Stimulated activated CD4-positive, alpha-beta T cell treated with anti-CD3 and anti-CD28 coated beads, Interleukin-1b, Interleukin-23, amount 100 ng/mL, for 1 hour (primary cell): ENCODE measurements at places on chromosomes 11 and 22.

GRCh38 chr11:41486424-41486823, 27.0 kb upstream of the LRRC4C start:
- DNase-seq: no peak

DNA sequence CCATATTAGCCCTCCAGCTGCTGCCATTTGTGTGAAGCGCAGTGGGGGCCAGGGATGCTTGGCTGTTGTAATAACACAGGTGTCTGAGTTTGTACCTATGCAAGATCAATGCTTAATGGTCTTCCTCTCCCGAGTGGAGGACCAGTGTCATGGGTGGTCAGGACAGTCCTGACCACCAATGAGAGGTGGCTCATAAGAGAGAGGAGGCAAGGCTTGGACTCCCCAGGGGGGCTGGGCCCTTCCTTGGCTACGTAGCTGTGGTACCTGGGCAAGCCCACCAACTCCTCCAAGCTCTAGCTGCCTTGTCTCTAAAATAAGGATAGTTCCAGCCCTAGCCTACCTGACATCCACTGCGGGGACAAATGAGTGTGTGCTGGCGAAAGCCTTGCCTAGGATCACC, 79.2 kb downstream of the OSBP2 start:
- no peak for DNase-seq

GRCh38 chr11:9633679-9634078, 30.2 kb upstream of the SWAP70 start:
- no peak for DNase-seq

GRCh38 chr11:65310215-65310614, 4.5 kb upstream of the CDC42EP2 start:
- DNase-seq: no peak

GRCh38 chr22:50009251-50009650, 3.3 kb downstream of the IL17REL start:
- DNase-seq: no peak

- no peak for DNase-seq
These were observed 14.6 kb downstream of the MRGPRF start for GRCh38 chr11:68998390-68998911.
